ENCODE measurements at places on chromosomes 3 and 15.

DNA sequence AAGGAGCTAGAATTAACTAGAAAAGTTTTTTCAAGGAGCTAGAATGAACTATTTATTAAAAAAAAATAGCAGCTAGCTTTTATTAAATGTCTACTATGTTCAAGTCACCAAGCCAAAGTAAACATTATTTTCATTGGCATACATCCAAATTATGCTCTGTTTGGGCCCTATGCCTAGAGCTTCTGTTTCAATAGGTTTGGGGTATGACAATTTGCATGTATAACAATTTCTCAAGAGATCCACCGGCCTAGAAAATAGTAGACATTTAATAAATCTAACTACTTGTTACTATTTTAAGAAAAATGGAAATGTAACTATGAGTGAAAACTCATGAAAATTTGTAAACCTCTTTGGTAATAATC is 8.0 kb downstream of the GABRR3 start:
- DNase-seq = no peak

GRCh38 chr15:74525309-74525708 is 15.7 kb upstream of the ARID3B start:
- DNase-seq = no peak

GRCh38 chr3:4562595-4562994 is 69.4 kb downstream of the ITPR1 start:
- DNase-seq = no peak

DNA sequence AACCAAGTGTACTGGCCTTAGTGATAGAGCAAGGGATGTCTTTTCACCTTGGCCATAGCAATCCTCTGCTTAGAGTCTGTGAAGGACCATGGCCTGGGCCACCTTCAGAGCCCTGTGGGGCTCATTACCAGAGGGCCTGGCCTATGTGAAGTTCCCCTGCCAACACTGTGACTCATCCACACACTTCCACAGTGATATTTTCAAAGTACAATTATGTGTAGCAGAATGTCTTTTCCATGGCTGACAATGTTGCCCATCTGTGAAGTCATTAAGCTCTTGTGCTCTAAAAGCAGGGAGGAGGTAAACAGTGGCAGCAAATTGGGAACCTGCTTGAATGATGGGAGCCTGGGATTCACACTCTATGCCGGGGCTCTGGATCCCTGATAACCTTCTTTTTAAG is 12.2 kb upstream of the CACNA1D start:
- DNase-seq = no peak

DNA sequence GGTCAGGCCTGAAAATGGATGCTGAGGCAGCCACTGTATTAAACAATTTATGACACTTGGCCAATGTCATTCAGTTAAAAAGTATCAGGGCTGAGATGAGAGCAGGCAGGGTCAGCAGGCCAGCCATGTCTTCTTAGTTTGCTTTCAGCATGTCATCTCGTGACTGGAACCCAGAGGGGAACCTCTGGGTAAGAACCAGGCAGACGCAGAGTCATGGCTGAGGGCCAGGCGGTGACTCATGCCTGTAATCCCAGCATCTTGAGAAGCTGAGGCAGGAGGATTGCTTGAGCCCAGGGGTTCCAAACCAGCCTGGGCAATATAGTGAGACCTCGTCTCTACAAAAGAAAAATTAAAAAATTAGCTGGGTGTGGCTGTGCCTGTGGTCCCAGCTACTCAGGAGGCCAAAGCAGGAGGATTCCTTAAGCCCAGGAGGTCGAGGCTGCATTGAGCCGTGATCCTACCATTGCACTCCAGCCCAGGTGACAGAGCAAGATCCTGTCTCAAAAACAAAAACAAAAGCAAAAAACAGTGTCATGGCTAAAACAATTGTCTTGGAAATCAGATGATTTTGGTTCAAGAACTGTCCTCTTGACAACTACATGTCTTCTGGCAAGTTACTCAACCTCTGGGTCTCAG is 11.7 kb downstream of the BCL2L10 start:
- no peak for DNase-seq

DNA sequence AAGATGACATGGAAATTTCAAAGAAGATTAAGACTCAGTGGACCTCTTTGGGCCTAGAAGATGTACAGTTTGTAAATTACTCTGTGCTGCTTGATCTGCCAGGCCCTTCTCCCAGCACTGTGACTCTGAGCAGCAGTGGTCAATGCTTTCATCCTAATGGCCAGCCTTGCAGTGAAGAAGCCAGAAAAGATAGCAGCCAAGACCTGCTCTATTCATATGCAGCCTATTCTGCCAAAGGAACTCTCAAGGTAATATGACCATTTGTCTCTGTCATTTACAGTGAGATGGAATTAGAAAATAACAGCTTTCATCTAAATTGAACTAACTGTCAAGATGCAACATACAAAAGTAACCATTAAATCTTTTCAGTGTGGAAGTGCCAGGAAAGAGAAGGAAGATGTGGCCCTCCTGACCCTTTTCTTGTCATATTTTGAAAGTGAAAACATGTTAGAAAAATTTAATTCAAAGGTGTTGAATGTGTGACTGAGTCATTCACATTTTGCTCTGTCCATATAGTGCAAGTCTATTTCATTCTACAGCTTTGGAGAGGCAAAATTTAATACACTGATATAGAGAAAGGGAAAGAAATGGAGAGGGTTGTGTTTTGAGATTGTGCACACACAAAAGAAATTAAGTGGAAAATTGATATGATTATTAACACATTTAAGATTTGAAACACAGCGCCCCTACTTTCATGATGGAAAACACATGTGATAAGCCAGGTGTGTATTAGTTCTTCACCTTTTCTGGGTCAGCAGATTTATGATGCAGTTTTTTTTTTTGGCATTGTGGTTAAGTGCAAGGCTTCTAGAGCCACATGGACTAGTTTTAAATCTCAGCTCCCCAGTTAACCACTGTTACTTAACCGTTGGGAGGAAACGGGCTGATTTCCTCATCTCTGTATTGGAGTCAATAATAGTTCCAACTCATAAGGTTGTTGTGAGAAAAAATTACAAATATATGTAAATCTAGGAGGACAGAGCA is 375.1 kb downstream of the NAALADL2 start:
- DNase-seq = no peak

DNA sequence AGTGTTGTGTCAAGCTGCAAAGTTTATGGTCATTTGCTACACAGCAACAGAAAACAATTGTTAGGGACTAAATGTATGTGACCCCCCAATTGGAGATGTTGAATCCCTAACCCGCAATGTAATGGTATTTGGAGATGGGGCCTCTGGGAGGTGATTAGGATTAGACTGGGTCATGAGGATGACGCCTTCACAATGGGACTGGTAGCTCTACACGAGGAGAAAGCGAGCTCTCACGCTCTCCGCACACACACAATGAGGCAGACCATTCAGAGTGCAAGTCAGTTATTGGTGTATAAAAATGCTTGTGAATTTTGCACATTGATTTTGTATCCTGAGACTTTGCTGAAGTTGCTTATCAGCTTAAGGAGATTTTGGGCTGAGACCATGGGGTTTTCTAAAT is 116.9 kb upstream of the NSMCE3 start:
- no peak for DNase-seq

Measured in central memory CD4-positive, alpha-beta T cell (primary cell).